ENCODE measurements at places on chromosomes 2 and 18.

DNA sequence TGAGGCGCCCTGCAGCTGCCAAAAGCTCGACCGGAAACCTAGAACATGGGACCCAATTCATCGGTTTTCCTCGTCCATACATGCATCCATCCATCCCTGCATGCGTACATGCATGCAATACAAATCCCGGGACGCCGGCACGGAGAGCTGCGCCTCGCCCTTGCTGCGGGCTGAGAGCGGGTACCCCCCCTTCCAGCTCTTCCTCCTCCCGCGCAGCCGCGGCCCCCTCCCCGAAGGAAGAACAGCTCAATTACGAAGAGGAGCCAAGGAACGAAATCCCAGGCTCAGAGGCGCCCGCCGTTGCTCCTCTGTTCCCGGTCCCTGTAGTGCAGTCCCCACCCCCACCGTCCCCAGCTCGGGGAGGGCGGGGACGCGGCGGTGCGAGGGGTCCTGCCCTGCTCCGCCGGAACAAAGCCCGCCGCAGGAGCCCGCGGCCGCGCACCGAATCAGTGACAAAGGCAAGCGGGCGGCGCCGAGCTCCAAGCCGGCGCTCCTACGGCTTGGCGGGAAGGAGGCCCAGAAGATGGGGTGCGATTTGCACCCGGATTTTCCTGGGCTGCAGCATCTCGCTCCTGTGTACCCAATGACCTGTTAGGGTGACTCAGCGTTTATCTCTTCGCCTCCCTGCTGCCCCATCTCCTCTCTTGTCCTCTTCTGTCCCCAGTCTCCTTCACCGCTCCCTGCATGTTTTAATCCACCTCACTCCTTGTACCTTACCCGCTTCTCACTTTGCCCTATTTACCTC is 8.9 kb upstream of the POU3F3 start:
- H3K4me1 ChIP-seq, result peaks cover 41% of the 10 kb centered on the region
- H3K36me3 ChIP-seq, result no peaks in the 10 kb centered on the region
- H3K27me3 ChIP-seq, result peaks cover 99% of the 10 kb centered on the region
- no peak overlapping the region for H3K4me3 ChIP-seq

DNA sequence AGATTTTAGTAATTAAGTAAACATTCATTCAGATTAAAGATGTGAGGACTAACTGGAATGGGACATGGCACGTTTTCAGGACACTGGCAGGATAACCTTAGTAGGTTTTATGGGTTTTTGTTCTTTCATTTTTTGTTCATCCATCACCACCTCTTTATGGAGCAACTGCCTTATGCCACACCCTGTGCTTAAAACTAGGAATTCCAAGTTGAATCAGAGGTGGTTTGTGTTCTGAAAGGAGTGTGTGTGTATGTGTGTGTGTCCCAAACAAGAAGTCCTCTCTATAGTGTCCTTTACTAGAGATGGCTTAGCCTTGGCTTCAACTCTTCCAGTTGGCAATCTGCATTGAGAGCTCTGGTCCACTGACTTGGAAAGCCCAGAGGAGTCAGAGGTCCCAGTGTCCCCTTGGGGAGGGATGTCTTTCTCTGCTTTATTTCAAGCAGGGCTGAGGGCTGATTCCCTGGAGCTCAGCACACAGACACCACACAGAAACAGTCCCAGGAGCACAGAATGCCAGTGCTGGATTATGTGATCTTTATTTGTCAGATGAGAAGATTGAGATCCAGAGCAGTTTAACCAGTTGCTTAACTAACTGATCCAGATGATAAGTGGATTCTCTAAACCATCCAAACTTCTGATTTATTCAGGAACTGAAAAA is 25.2 kb downstream of the RHOB start:
- no peak overlapping the region for H3K27ac ChIP-seq
- H3K27me3 ChIP-seq, result no peaks in the 10 kb centered on the region
- peaks cover 19% of the 10 kb centered on the region for H3K4me1 ChIP-seq
- H3K36me3 ChIP-seq, result no peaks in the 10 kb centered on the region

DNA sequence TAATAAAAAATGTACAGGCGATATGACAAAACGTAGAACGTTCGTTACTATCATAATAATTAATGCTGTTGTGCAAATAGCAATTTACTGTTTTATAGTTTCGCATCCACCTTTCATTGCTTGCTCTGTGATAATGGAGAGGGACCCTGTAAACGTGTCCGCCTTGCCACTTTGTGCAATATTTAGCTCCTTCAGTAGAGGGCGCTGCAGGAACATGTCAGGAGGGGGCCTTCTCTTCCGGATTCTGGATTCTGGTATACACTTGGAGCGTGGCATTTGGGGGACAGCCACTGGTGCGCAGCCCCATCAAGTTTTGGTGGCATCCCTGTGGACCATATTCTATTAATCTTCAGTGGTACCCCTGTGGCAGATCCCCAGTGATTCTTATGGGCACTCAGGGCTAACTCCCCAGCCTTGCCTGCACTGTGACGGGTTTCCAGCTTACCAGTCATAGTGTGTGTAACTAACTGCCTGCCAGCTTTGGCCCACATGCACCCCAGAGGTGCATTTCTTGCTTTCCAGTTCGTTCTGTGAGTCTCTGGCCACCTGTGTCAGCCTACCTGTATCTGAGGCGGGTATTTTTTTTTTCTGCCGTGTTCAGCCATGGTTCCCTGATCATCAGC is 140.3 kb downstream of the CYRIA start:
- no peak for DNase-seq
- no peaks in the 10 kb centered on the region for H3K4me1 ChIP-seq
- H3K27ac ChIP-seq, result no peak overlapping the region
- H3K36me3 ChIP-seq, result no peaks in the 10 kb centered on the region
- H3K27me3 ChIP-seq, result no peaks in the 10 kb centered on the region

- no peak overlapping the region for H3K27ac ChIP-seq
- no peaks in the 10 kb centered on the region for H3K36me3 ChIP-seq
- no peak overlapping the region for H3K4me3 ChIP-seq
Observed at GRCh38 chr2:128789776-128790455, 471.2 kb upstream of the HS6ST1 start.

- H3K4me3 ChIP-seq, result no peak overlapping the region
- H3K36me3 ChIP-seq, result peaks cover 69% of the 10 kb centered on the region
- H3K27ac ChIP-seq, result no peak overlapping the region
- no peak for DNase-seq
Observed at GRCh38 chr18:49479381-49480137, 7.5 kb downstream of the C18orf32 start.

GRCh38 chr18:13265911-13266217 is 47.3 kb downstream of the LDLRAD4 start:
- no peaks in the 10 kb centered on the region for H3K36me3 ChIP-seq
- H3K27me3 ChIP-seq, result no peaks in the 10 kb centered on the region
- H3K27ac ChIP-seq, result peak overlapping the region; percentile 62
- DNase-seq, result no peak

GRCh38 chr2:101766337-101766736 is 68.8 kb downstream of the MAP4K4 start:
- no peaks in the 10 kb centered on the region for H3K4me1 ChIP-seq
- no peaks in the 10 kb centered on the region for H3K27me3 ChIP-seq
- peak overlapping the region; percentile 77 for H3K27ac ChIP-seq
- H3K36me3 ChIP-seq, result no peaks in the 10 kb centered on the region
- DNase-seq, result no peak

DNA sequence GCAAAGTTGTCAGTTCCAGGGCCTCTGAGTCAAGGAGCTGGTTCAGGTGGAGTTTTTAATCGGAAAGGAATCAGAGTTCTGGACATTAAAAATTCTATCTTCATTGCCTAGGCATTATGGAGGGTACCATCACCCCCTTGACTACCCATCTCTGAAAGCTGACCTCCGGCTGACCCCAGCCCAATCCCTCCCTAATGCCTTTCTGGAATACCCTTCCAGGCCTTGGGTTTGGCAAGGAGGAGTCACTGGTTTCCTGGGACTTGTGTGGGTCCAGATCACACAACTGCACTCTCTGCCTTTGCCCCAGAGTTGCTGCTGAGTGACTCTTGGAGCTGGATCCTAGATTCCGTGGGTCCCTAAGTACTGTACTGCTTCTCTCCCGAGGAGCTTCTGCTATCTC is 1.0 kb upstream of the OSR1 start:
- peaks cover 17% of the 10 kb centered on the region for H3K4me1 ChIP-seq
- no peaks in the 10 kb centered on the region for H3K36me3 ChIP-seq
- DNase-seq, result no peak
- H3K4me3 ChIP-seq, result no peak overlapping the region

DNA sequence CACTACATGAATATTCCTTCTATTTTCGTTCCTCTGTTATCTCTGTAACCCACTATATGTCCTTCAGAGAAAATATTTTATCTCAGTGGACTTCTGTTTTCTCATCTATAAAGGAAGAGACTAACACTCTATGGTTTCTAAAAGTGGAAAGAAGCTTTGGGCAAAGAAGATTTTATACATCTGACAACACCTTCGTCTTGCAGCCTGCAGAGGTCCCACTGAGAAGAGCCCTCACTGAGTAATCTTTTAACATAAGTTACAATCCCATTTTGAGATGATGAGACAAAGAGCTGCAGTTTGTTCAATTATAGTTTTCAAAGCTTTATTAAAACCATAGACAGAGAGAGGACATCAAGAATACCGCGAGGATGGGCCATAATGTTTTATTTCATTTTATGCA is 28.7 kb downstream of the XIRP2 start:
- no peak overlapping the region for H3K27ac ChIP-seq
- H3K36me3 ChIP-seq, result no peaks in the 10 kb centered on the region
- H3K27me3 ChIP-seq, result no peaks in the 10 kb centered on the region

- no peaks in the 10 kb centered on the region for H3K27me3 ChIP-seq
- no peaks in the 10 kb centered on the region for H3K36me3 ChIP-seq
- peaks cover 76% of the 10 kb centered on the region for H3K4me1 ChIP-seq
- no peak for DNase-seq
Observed at GRCh38 chr2:48323146-48323545, 206.8 kb upstream of the STON1 start.

DNA sequence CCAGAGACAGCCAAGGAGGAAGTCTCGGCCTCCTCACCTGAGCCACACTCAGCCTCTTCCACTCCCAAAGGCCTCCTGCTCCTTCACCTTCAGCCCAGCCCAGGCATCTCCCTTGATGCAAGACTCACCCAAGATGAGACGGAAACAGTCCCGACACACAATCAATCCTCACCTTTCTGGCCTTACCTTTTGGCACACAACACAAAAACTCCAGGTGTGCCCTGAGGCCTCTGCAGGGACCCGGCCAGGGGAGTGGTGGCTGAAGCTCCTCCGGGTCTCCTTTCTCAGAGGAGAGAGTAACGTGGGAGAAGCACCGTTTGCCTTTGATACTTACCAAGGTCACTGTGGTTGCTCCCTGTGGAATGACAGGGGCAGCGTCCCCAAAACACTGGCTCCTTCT is 23.8 kb upstream of the EFHD1 start:
- H3K36me3 ChIP-seq, result no peaks in the 10 kb centered on the region
- H3K27ac ChIP-seq, result no peak overlapping the region
- no peak overlapping the region for H3K4me3 ChIP-seq
- DNase-seq, result no peak
- H3K4me1 ChIP-seq, result no peaks in the 10 kb centered on the region
- no peaks in the 10 kb centered on the region for H3K27me3 ChIP-seq

Measured in tibial nerve (tissue), 4 donors.